Activated CD8-positive, alpha-beta memory T cell treated with anti-CD3 and anti-CD28 coated beads for 1 hour (primary cell): ENCODE measurements at places on chromosomes 3 and 15.

GRCh38 chr3:193911784-193912340 is 224.1 kb upstream of the HES1 start:
- no peak for DNase-seq

- DNase-seq: no peak
Measured at GRCh38 chr3:184568924-184569829, 7.6 kb downstream of the EPHB3 start.

DNA sequence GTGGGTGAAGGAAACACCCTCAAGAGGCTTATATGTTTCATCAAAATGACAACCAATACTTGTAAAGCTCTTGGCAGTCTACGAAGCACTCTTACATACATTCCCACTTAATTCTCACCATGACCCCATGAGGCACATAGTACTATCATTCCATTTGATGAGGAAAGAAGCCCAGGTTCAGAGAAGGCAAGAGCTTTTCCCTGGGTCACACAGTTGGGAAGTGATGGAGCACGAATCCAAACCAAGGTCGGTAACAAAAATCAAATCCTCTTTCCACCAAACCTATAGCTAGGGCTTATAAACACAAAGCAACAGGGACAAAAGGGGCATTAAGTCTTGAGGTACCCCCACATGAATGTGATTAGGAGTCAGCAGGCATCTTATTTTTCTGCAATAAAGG is 187.1 kb downstream of the UACA start:
- no peak for DNase-seq

DNA sequence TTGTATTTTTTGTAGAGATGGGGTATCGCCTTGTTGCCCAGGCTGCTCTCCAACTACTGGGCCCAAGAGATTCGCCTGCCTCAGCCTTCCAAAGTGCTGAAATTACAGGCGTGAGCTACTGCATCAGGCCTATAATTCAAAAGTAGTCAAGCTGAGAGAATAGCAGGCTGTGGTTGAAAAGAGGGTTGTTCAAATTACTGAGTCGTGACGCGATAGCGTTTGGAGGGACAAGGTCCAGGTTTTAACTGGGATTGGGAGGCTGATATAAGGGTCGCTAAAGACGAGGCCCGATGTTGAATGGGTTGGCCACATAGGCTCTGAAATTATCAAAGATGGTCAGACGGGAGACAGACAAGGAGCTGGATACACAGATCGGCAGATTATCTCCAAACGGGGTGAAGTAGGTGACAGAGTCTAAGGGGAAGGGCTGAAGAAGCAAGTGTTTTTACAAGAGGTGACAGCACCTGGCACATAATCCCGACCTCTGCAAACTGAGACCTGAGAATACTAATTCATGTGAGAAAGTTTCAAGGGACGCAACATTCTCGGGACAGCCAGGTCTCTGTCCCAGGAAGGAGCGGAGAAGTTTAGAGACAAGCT is 759 bp upstream of the ARID3B start:
- no peak for DNase-seq

DNA sequence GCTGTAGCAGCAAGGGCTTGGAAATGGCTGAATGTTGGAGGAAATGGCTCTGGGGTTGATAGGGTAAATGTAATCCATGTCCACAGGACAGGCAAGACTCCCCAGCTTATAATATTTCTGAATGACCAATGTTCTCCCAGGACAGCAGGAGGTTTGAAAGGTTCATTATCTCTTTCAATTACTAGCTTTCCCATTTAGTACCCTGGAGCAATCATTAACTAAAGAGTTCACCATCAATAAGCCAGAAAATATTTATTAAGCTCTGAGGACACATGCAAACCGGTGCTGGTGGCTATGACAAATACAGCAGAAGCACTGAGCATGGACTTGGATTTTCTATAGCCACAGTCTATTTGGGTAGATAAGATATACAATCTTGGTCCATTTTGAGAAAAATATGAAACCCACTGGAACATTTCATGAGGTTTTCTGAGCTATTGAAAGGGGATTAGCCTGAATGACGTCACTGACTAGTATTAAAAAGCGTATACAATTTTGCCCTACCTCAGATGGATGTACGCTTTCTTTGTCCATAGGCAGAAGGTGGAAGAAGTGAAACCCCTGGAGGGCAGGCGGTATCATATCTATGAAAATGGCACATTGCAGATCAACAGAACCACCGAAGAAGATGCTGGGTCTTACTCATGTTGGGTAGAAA is 166.2 kb downstream of the CHL1 start:
- no peak for DNase-seq

DNA sequence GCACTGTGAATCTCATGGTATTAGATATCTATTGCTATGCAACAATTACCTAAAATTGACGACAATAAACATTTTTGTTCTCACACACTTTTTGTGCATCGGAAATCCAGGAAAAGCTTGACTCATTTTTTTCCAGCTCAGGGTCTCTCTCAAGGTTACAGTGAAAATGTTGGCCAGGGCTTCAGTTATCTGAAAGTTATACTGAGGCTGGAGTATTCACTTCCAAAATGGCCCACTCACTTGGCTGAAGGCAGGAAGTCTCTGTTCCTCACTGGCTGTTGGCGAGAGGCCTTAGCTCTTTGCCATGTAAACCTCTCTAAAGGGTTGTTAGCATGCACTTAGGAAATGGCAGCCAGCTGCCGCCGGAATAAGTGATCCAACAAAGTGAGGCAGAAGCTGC is 41.4 kb downstream of the OSTN start:
- DNase-seq: no peak

- DNase-seq: no peak
Measured at GRCh38 chr3:94099311-94099710, 36.5 kb downstream of the NSUN3 start.

DNA sequence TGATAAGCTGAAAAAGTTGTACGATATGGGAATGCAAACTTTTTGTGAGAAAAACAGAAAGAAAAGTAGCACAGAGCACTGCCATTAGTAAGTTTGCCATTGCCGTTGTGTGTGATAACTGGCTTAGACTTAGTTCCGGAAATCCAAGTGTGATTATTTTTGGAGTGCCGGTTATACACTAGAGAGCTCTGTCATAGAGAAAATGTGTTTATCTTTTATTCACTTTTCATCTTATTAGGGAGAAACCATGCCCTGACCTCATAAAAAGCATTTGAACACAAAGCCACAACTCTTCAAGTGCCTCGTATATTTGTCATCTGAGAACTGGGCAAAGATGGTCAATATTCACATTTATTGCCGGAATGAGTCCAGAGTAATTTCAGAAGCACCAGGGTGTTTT is 36.1 kb downstream of the CTDSPL start:
- no peak for DNase-seq

- no peak for DNase-seq
Measured at GRCh38 chr3:77146004-77146403, 106.1 kb downstream of the ROBO2 start.

GRCh38 chr3:30614943-30615342 is 8.5 kb downstream of the TGFBR2 start:
- DNase-seq: no peak

GRCh38 chr3:14758297-14758696 is 60.5 kb upstream of the FGD5 start:
- no peak for DNase-seq

DNA sequence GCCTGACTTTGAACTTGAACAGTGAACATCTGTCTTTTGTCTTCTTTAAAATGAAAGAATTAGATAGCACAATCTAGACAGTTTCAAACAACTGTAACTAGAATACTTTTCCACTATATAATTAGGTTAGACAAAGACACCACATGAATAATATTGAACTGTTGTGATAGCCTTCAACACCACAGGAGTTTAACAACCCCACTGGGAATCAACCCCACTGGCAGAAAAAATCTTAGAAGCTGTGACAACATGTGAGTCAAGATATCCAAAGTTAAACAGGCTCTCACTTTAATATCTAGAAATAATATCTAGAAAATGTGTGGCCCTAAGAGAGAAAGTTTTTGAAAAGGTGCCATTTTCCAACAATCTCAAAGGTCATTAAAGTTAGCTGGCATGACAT is 64.4 kb upstream of the PRICKLE2 start:
- no peak for DNase-seq

GRCh38 chr3:38005076-38006020 is 14.8 kb downstream of the VILL start:
- DNase-seq: no peak

DNA sequence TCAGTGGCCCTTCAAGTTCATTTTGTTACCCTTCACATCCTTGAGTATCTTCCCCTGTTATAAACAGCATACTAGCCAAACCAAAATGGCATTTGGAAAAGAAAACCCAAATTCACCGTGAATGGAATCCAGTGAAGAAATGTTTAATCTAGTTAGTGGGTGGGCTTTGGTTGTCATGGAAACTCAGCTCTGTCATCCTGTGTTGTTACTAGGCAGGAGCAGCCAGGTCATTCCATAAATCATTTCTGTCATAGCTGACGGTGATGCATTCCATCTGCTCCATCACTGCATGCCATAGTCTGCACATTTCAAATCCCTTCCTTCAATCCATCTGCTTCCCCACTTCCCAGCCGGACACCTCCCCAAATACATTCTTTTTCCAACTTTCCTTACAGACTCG is 140.4 kb upstream of the CGNL1 start:
- no peak for DNase-seq

DNA sequence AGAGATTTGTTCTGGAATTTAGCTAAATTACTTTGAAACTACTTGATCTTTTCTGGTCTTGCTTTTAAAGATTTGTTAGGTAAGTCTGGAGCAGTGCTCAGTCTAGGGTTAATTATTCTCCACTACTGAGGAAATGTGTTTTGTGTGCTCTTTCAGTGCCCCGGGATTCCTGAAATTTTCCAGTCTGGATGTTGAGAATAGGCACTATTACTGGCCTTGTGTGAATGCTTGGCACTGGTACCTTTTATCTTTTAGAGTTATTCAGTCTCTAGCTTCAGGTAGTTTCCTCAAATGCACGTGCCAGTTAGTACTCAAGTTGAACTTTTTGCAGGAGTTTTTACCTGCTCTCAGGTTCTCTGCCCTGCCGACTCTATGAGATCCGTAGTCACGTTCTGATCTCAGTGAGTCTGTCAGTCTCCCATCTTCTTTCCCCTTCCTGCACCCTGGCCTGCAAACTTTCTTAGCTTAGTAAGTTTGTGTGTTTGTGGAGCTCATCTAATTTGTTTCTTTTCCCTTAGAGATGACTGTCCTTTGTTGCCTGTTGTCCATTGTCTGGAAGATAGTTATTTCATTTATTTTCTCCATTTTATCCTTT is 39.5 kb downstream of the TCF12 start:
- no peak for DNase-seq

DNA sequence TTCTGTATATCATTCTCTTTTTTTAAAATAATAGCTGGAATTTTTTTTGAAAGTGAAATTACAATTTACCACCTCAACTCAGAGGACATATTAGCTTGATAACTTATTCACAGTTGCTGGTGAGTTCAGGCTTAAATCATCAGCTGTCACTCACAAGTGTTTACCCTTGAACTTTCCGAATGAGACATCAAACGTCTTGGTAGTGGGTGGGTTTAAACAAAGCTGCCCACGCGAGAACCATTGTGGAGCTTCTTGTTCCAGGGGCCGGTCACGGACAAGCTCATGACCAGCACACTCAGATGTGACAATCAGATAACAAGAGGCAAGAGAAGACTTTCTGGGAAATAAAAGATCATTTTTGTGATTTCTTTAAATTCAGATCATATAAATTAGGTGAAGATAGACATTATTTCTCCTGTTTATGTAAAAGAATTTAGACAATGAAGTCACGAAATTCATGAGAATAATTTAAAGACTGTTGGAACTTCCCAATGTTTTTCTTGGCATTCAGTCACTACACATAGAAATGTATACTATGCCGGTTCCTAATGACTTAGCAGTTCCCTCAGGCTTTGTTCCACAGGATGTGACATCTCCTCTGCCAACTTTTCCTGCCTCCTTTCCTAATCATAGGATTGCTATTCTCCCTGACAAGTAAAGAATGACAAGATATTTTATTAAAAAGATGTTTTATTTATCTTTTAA is 29.3 kb downstream of the BTD start:
- no peak for DNase-seq

GRCh38 chr3:194042927-194043326 is 93.0 kb upstream of the HES1 start:
- DNase-seq: no peak

DNA sequence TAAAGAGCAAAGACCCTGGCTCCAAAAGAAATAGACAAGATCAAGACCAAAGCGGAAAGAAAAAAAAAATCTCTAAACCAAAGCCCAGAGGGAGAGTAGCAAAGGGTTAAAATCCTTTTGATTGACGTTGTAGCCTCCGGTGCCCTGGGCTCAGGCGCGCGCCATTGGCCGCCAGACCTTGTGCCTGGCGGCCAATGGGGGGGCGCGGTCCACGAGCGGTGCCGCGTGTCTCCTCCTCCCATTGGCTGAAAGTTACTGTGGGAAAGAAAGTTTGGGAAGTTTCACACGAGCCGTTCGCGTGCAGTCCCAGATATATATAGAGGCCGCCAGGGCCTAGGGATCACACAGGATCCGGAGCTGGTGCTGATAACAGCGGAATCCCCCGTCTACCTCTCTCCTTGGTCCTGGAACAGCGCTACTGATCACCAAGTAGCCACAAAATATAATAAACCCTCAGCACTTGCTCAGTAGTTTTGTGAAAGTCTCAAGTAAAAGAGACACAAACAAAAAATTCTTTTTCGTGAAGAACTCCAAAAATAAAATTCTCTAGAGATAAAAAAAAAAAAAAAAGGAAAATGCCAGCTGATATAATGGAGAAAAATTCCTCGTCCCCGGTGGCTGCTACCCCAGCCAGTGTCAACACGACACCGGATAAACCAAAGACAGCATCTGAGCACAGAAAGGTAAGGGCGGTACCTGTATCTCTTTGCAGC is at the start of gene HES1:
HES1 (plus strand) TSS at position 343 of the 713 bp plus-strand sequence; CDS start at position 576, 233 bp downstream.
- DNase-seq: no peak

DNA sequence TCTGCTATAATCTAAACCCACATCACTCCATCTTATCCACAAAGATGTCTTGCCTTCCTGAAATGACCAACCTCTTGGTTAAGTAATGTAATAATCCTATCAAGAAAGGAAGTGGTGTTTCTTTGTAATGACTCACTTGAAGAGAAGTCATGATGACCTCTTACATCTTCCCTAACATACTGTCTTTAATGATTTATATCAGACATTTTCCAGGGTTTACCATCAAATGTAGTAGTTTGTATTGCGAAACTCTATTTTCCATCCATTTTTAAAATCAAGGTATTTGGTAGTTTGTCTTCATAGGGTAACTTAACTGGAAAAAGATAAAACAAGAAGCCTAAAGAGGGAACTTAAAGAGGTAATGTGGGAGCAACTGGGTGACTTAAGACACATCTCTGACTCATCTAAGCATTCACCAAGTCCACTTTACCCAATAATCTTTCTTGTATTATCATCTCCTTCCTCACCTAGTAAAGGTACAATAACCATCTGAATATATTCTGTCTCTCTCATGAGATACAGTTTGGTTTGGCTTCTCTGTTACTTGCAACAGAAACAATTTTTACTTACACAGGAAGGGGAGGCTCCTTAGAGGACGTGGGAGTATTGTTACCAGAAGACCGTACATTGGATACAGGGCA is 5.7 kb upstream of the MAPK6 start:
- no peak for DNase-seq

- DNase-seq: no peak
Measured at GRCh38 chr15:39427705-39428104, 153.2 kb upstream of the THBS1 start.

- DNase-seq: no peak
Measured at GRCh38 chr3:148999806-149000205, 8.5 kb downstream of the GYG1 start.

- no peak for DNase-seq
Measured at GRCh38 chr3:46299608-46300460, 54.1 kb upstream of the CCR2 start.

GRCh38 chr3:25117005-25117593 is 311.0 kb upstream of the RARB start:
- DNase-seq: no peak
